NCI-H1417 treated with DMSO at 0.1 percent for 48 hours (cell line): ENCODE measurements at places on chromosomes 2 and 18.

- DNase-seq, result no peak
Observed at GRCh38 chr2:73418343-73418742, 32.7 kb downstream of the ALMS1 start.

DNA sequence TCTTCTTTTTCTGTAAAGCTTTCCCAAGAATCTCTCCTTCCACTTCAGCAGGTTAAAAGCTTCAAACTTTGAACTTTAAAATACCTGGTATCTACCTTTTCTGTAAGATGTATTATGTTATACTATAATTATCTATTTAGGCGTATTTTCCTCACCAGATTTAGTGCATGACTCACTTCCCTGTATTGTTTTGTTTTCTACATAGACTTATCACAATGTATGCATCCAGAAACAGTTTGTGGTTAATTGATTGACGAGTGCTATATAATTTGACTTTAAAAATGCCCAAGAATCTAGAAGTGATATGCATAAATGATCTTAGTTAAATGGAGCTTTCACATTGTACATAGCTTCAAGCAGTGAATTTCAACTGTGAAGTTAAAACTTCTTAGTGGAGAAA is 473.9 kb upstream of the CDH2 start:
- DNase-seq, result no peak

- no peak for DNase-seq
Observed at GRCh38 chr2:171651667-171652415, 35.4 kb upstream of the DYNC1I2 start.

DNA sequence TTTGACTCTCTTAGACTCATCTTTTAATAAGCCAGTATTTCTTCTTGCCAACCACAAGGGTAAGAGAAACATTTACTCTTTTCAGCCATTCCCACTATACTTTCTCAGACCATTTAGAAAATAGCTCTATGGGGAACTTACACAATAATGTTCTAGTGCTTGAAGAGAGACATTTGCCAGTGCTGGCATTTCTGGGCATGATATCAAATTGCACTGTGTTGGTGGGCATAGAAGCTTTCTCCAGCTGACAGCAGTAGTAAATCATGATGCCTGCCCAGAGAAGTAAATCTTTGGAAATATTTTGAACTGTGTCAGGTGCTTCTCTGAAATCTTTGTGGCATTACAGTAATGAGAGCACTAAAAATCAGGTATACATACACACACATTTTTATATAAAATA is 346.6 kb downstream of the CBLN2 start:
- no peak for DNase-seq

DNA sequence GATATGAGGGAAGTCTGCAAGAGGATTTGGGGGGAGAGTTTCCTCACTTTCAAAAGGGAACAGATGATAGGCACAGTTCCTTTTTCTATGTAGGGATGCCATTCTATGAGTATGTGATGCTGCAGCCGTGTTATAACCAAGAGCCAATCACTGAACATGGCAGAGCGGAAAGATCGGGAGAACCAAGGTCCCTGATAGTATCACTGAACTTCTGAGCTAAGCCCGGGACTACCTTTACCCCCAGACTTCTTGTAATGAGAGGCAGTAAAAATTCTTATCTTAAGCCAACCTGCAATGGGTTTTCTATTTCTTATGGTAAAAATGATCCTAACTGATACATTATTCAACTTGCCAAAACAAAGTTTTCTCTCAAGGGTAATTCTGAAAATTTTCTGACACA is 21.6 kb upstream of the SLC1A4 start:
- DNase-seq, result no peak

DNA sequence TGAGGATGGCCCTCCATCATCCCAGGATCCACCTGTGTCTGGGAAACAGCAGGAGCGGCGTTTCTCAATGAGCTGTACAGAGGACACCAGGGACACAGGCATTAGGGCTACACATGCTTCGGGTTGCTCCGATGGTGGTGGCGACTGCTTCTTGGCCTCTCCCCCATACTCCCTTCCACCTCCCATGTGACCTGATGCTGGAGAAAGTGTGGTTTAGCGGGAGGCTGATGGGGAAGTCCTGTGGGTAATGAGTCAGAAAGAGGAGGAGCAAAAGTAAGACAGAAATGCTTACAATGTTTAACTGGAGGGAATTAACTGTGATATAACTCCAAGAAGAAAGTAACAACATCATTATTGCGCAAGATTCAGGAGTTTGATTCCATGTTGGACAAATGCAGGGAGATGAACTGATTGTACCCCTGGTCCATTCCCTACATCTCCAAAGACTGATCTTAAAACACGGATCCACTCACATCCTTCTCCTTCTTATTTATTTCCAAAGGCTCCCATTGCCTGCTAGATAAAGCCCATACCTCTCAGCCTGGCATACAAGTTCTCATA is 186.6 kb downstream of the NRP2 start:
- DNase-seq, result no peak

DNA sequence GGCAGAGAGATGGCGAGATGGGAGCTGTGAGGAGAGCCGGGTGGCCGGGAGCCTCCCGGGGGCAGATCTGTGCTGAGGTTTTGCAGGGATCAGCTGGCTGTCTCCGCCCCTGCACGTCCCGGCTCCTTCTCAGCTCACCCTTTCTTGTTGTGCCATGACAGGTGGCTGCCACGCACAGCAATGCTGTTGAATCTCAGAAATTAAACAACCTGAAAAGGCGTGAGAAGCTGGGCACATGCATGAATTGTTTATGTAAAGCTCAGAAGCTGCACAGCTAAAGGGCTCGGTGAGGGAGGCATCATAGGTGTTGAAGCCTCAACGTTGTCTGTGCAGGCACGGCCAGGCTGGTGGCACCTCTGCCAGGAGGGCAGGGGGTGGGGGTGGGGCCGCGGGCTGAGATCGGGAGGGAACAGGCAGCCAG is 858 bp upstream of the RTP5 start:
- no peak for DNase-seq

DNA sequence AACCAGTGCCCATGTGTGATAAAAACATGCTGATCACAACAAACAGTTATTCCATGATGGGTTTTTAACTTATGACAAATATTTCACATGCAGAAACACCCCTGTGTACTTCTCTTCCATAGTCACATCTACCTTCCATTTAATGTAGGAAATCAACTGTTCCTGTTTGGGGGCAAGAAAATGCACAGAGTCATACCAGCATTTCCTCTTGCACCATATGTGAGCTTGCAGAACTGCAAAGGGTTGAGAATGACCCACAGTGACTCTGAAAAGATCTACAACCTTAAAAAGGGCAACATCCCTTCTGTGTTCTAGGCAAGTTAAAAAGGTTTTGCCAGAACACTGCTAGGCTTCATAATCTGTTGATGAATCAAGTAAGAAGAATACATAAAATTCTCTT is 9.9 kb downstream of the BMP10 start:
- no peak for DNase-seq

DNA sequence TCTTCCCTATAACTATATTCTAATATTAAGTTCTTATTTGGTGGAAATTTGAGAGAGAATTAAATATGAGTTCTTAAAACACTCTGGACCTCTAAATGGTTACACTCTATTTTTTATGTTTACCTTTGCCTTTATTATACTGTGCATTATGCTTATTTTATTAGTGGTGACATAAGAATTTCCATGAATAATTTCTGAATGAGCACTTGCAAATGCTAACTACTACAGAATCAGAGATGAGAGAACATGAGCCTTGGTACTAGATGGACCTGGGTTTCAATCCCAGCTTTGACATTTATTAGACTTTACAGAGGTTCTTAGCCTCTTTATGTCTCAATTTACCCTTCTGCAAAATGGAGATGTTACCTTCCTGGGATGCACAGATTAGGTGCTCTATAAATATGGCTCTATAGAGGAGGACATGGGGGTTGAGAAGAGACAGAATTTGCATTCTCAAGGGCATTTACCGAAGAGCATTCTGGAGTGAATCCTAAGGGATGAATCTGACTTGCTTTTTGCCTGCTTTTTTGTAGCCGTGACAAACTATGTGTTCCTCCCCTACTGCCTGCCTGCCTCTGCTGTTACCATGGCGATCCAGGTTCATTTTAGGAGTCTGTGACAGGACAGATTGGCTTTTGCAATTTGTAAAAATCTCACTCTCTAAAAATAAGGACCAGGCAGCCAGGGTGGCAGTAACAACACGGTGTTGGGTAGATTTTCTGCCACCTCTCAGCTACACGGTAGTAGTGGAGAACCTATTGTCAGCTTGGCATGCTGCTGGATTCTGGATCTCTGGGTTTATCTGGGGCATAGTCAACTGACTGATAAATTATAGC is 20.7 kb upstream of the CNRIP1 start:
- no peak for DNase-seq

DNA sequence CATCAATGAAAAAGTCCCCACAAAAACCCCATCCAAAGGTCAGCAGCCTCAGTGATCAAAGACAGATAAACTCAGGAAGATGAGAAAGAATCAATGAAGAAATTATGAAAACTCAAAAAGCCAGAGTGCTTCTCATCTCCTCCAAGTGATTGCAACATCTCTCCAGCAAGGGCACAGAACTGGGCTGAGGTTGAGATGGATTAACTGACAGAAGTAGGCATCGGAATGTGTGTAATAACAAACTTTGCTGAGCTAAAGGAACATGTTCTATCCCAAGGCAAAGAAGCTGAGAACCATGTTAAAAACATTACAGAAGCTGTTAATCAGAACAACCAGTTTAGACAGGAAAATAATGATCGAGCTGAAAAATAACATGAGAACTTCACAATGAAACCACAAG is 442.8 kb upstream of the SYT4 start:
- no peak for DNase-seq

GRCh38 chr18:63508596-63508995 is 31.8 kb downstream of the SERPINB5 start:
- no peak for DNase-seq

GRCh38 chr2:223214394-223215253 is 162.6 kb downstream of the KCNE4 start:
- no peak for DNase-seq

- no peak for DNase-seq
Observed at GRCh38 chr2:233047667-233048066, 12.5 kb upstream of the INPP5D start.

DNA sequence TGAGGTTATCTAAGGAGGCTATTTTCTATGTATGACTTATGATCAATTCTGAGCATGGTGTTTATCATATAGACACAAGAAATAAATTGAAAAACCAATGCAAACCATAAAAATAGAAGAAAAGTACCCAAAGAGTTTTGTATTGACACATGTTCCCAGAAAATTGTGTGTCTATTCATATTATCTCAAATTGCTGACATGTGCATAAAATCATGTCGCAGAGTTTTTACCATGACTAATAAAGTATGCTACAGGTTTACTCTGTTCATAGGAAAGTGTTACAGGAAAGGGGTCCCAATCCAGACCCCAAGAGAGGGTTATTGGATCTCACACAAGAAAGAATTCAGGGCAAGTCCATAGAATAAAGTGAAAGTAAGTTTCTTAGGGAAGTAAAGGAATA is 290.7 kb upstream of the NRXN1 start:
- DNase-seq, result no peak

GRCh38 chr2:15302154-15302553 is 259.0 kb downstream of the NBAS start:
- no peak for DNase-seq

DNA sequence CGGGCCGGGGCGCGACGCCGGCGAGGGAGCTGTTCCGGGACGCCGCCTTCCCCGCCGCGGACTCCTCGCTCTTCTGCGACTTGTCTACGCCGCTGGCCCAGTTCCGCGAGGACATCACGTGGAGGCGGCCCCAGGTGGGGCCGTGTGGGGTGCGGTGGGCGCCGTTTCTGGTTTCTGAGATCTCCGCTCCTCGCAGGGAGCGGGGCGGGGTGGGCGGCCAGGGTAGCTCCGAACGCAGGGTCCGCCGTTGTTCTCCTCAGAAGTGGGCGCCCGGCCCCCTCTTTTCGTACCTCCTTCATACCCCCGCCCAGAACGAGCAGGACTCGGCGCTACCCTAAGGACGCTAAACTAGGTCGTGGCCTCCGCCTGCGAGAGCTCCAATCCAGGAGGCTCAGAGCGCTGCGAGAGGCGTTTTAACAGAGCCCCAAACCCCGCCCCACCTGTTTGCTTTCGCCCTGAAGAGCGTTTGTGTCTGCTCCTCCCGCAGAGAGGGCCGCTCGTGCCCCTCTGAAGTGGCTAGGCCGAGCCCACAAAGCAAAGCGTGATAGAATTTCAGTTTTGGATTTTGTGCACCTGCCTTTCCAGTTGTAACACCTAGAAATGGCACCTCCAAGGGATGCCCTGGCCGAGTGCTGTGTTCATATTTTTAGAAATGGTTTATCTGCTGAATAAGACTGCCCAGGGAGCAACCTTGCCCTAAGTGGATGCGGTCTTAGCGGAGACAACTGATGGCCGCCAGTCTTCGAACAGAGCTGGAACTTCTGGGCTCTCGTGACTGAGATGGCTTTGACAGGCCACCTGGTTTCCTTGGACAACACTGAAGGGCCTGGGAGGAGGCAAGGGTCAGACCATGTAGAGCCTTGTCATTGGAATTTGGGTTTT is 626 bp downstream of the CAPN10 start:
- DNase-seq, result no peak

GRCh38 chr2:8728305-8729015 is 46.6 kb downstream of the ID2 start:
- DNase-seq, result no peak

- no peak for DNase-seq
Observed at GRCh38 chr2:10920764-10921388, 9.1 kb downstream of the KCNF1 start.

DNA sequence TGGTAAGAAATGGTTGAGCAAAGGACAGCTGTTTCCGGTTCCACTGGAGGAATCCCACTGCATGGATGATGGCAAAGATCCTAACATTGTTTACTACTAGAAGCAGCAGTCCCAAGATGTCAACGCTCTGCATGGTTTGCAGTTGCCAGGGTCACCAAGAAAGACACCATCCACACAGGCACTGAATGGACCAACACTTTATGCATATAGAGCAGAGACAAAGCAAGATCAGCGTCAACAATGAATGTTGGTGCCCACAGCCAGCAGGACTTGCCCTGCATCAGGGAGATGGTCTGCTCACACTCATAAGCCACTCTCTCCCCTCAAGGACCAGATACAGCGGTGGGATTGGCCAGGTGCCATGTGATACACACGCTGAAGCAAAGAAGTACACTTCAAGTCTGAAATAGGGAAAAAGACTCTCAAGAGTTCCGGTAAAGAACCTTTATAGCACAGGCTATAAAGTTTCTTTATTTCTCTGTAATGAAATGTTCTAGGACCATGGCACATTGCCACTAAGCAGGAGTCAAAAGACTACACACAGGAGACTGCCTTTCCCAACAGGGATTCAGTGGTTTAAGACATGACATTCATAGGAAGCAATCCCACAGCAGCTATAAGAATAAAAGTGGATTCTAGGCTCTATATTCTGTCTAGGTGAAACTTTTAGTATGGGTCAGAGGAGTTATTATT is 133.2 kb upstream of the EPHA4 start:
- DNase-seq, result no peak

GRCh38 chr2:106065268-106065982 is 128.7 kb downstream of the UXS1 start:
- DNase-seq, result no peak

GRCh38 chr2:200430017-200430416 is 79.9 kb downstream of the KCTD18 start:
- DNase-seq, result no peak
